ENCODE measurements at places on chromosomes 12 and 14.

DNA sequence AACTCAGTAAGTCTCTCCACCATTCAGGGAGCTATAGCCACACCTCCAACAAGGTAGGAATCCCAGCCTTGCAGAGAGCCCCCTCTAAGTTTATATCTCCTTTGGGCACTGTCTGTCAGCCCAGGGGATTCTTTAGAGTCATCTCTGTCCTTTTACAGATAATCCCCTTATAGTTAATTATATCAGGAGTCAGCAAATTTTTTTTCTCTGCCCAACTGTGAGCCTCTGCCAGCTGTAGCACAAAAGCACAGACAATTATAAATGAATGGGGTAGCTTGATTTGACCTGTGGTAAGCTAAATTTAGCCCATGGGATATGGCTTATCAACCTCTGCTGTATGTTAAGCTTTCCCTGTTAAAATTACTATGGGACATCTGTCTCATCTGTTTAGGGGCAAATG lies 8.3 kb downstream of the CEP128 start:
- no peak for DNase-seq

DNA sequence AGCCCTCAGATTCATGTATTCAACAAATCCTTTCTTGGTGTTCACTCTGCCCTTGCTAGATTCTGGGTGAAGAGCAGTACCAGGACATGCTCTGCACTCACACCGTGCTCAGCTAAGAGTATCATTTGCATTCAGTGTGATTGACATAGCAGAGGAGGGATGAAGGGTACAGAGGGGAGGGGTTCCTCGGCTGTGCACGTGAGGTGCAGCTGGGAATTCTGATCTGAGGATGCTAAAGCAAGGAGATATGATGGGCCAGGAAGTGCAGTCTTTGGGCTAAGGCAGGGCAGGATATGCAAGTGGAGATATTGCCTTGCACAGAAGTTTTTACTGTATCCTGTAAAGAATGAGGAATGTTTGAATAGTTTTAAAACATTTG lies 108.6 kb downstream of the FGD4 start:
- DNase-seq, result no peak

DNA sequence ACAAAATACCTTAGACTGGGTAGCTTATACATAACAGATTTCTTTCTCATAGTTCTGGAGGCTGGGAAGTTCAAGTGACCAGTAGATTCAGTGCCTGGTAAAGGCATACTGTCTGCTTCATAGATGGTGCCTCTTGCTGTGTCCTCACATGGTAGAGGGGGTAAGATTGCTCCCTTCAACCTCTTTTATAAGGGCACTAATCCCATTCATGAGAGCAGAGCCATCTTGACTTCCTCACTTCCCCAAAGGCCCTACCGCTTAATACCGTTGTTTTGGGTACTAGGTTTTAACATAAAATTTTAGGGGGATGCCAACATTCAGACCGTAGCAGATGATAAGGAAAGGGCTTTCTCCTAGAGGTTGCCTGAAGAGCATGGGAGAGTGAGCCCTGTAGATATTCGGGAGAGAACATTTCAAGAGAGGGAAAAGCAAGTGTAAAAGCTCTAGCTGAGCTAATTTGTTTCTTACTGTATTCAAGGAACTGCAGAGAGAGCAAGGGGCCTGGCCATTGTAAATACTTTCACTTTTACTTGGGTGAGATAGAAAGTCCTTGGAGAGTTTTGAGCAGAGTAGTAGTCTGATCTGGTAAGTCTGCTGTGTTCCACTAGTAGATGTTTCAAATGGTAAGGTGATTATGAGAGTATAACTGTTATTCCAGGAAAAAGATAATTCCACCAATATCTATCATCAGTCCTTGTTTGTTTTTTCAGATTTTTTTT lies 27.3 kb downstream of the FRS2 start:
- DNase-seq, result peak; percentile 12

GRCh38 chr12:132384916-132385774 lies 55.8 kb upstream of the GALNT9 start:
- no peak for DNase-seq

DNA sequence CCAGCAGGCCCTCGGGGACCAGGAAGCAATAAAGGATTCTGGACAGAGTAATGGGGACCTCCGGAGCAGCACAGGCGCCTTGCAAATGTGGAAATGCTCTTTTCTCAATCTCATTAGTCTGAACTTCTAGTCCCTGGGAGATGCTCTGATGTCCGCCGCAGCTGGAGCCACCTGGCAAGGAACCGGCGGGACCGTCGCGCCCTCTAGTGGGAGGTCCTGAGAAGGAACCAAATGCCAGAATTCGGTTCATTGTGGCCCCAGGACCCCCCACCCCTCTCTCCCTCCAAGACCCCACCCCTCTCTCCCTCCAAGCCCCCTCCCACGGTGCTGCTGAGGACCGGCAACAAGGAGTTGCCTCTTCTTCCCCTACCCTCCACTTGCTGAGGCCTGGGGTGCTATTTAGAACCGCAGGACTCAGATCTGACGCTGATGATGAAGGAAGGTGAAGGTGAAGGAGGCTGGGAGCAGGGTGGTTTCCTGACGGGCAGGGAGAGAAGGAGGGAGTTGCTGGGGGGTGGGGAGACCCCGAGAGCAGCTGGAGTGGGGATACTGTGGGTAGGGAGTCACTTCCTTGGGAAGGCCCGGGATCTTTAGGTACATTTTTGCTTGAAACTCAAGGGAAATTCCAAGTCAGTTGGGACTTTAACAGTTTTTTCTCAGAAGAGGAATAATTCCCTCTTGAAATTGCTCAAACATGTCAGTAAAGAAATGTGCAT lies 42.5 kb downstream of the SMIM41 start:
- peak; percentile 62 for DNase-seq

GRCh38 chr14:40122968-40123648 lies 690.9 kb upstream of the FBXO33 start:
- no peak for DNase-seq

DNA sequence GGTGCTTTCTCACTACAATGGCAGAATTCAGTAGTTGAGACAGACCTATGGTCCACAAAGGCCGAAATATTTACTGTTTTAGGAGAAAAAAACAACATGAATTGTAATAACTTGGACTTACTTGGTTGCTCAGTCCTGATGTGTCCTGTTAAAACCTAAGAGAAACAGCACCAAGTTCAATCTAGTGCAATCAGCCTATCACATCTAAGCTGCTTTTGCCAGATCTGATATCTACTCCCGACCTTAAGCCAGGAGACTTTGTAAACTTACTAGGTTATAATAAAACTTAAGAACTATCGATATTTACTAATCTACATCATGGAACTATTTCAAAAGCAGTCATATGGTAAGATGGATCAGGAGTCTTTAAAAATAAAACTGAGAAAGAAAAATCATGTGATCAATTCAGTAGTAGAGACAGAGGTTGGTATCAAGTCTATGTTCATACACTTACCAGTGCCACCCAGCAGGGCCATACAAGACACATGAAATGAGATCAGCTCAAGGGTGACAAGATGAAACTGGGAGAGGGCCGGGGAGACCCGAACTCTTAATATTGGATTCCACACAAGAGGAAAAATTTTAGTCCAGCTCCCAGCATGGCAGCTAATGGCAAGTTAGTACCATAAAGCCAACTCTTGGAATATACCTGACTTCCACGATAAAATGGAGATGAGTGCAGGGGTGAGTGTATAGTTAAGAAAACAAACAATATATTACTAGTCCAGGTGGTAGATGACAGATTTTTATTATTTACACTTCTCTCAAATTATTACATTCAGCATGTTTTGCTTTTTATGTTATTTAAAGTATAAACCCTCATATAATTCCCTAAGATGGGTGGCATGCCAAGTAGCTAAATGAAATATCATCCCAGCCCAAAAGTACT lies 27.5 kb downstream of the NUDT4 start:
- DNase-seq, result no peak

DNA sequence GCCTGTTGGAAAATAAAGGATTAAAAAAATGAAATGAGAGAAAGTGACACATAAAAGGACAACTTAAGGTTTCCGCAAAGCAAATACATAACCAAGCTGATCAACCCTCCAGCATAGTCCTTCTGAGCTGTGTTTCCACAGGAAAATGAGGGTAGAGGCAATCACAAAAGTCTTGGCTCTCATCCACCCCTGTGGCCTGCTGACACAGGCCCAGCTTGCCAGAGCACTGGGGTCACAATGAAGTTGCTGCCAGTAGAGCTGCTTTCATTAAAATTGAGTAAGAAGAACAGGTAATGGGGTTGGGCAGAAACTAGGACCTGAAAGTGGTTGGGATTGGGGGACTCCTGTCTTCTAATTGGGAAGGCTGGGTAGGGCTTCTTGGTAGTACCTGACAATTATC lies 65.9 kb downstream of the RERG start:
- DNase-seq, result no peak

DNA sequence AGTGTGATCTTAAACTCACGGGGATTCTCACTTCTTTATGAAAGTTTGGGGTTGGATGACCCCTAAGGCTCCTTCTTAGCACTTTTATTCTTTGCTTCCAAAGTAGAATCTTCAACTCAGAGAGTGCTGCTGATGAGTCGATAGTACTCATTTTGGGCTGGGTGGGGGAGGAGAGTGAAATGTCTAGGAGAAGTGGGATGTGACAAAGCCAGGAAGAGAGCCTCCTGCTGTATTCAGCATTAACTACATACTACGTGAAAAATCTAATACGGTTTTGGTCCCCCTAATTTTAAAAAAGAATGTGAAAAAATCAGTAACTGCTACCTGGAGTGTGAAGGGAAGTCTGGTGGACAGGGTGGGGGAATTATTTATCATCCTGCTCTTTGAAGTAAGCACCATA lies 148.3 kb downstream of the SAMD4A start:
- DNase-seq, result no peak

GRCh38 chr14:21923820-21924219 lies 250.2 kb upstream of the OR4E1 start:
- DNase-seq, result no peak

GRCh38 chr14:54440476-54440872 lies 700 bp downstream of the CNIH1 start:
- no peak for DNase-seq

GRCh38 chr14:37056473-37056872 lies 115.9 kb downstream of the SLC25A21 start:
- no peak for DNase-seq

- DNase-seq, result no peak
Measured at GRCh38 chr12:42779186-42779859, 189.8 kb upstream of the PRICKLE1 start.

DNA sequence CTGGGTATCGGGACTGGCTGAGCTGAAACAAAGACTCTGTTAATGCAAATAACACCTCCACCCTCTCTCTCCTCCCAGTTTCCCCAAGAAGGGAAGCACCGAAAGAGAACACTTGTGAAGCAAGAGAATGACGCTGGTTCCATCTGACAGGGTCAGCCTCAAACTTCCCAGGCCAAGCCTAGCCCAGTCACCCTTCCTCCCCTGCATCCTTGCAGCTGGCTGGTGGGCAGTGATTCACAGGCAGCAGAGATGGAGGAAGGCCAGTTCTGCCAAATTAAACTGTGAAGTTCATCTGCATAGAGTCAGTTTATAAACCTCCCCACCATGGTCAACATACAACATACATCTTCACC lies 2.8 kb downstream of the LRRC74A start:
- no peak for DNase-seq

- DNase-seq, result no peak
Measured at GRCh38 chr14:65387171-65387570, 25.4 kb upstream of the FUT8 start.

DNA sequence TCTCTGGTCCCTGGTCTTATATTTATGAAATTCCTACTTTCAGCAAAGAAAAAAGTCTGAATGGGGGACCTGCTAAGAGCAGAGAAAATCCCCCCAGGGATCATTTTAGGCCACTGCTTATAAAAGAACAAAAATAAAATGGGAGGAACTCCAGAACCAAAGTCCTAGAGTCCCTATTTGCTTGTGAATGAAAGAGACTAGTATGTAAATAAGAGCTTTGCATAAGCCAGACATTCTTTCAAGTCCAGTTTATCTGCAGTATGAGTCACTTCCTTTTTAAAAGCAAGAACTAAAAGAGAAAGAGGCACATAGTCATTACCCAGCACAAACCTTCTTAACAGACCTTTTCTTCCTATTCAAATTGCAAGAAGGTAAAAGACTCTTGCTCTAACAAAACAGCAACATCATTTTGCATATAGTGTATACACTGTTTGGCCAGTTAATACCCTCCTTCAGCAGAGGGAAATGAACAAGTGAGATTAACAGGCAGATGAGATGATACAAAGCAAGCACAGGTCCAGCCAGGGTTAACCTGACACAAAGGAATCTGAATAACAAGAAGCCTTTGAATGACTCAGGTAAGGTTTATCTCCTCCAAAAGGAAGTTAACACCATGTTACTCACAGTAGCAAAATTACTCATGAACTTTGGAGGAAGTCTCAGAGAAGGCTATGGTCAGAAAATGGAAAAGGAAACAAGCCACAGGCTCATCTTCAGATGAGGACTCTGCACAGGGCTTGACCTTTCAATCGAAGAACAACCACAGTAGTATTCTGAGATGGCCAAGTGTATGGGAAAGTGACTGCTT lies 87.3 kb downstream of the PHLDA1 start:
- DNase-seq, result no peak

DNA sequence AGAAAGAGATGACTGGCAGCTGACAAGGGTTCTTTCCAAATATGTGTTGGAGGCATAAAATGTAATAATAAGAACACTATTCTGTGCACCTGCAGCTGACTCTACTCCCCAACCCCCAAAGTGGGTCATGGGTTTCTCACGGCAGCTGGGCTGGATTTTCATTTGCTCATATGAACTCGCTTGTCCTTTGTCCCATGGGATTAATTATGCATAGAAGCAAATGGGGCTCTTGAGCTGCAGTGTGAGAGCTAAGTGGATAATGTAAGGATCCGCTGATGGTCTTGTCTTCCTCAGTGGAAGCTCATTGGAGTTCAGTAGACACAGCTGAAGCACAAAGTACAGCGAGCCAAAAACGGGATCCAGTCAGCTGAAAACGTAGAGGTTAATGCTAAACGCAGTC lies 46.3 kb downstream of the TTC8 start:
- no peak for DNase-seq

DNA sequence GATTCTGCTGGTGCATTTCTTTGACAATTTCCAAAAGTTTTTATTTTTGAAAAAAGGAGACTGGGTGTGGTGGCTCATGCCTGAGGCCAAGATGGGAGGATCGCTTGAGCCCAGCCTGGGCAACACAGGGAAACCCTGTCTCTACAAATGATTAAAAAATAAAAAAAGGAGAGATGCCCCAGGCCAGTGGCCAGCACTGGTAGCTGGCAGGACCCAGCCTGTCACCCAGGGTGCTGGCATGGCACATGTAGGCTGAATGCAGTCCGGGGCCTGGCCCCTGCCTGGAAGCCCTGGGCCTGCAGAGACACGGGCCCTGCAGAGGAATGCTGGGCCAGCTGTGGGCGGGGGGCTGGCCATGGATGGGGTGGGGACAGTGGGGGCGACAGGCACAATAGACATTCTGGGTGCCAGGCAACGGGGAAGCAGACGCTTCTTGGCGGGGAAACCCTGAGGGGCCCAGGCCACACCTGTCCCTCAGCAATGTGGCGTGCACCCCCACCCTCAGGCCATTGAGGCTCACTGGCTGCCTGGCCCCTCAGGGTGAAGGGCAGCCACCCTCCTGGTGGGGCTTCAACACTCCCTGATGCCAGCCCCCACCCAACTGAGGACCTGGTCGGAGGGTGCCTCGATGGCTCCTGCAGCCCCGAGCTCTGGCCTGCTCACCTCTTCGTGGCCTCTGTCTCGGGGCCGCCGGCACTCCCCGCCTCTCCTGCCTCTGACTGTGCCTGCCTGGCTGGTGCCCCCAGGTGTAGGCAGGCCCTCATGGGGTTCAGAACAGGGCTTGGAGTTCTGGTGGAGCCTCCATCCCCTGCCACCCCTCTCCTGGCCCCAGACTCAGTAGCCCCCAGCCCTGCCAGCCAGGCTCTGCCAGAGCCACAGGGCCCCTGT lies 12.1 kb downstream of the TRMT61A start:
- DNase-seq, result no peak
